ENCODE measurements at places on chromosomes 7 and 10.

DNA sequence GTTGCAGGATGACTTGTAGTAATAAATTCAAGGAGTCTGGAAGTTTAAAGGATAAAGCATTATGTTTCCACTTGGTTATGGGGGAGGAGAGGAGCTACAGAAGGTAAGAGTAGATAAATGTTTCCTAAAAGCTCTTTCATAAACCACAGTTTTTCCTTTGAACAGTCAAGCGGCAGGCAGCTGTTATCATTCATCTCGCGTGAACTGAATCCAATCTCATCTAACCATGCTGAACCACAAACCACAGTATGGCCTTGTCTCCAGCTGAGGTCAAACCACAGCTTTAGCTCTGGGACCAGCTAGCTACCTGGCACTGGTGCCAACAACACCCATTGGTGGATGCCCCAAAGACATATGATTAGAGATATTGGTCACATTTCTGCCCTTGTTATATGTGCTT lies 63.3 kb downstream of the NOC3L start:
- DNase-seq = no peak

GRCh38 chr7:105894131-105894530 lies 17.7 kb upstream of the ATXN7L1 start:
- no peak for DNase-seq

- no peak for DNase-seq
Observed at GRCh38 chr10:121611393-121612159, 13.3 kb upstream of the FGFR2 start.

DNA sequence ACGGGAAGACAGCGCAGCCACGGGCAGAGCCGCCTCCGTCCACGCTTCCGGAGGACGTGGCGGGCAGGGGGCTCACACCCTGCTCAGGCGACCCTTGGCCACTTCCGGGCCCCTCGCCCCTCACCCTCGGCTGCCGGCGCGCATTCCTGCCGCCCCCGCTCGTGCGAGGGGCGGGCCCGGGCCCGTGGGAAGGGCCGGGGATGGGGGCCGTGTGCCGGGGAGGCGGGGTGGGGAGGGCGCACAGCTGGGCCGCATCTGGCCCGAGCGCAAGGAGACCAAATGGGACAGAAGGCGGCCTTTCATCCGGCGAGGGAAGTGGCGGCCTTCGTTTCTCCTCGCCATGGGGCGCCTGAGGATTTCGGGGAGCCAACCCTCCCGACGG lies 846 bp upstream of the LFNG start:
- no peak for DNase-seq

GRCh38 chr10:28853195-28853594 lies 175.9 kb downstream of the BAMBI start:
- DNase-seq = no peak

- no peak for DNase-seq
Observed at GRCh38 chr7:93262535-93262934, 30.4 kb downstream of the VPS50 start.

DNA sequence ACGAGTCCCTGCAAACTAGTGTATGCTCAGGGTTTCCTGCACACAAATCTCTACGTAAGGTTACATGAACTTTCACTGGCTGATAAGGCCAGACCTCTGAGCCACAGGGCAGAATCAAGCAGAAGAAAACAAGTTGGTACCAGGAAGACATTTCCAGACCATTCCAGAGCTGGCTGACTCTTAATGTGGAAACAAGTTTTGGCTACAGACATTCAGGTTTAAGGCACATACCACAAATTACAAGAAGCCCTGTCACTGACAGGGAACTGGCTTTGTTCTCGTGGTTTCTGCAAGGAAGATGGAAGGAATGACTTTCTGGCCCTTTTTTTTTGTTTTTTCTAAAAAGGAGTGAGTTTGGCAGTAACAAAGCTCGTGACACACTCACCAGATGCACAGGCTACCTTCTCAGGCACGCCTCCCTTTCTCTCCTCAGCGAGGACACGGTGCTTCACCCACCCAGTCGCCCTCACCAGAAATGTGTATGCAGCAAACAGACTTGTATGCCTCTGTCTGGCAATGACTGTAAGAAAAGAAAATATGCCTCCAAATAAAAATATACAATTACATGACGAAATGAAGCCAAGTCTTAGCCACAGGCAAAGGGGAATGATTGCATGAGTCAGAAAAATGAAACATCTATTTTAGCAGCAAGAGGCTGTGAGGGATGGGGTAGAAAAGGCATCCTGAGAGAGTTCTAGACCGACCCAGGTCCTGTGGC lies 22.6 kb downstream of the PLAC9 start:
- DNase-seq = no peak

GRCh38 chr7:85602196-85602595 lies 415.3 kb upstream of the SEMA3D start:
- no peak for DNase-seq

- no peak for DNase-seq
Observed at GRCh38 chr7:39468808-39469374, 97.3 kb upstream of the YAE1 start.

DNA sequence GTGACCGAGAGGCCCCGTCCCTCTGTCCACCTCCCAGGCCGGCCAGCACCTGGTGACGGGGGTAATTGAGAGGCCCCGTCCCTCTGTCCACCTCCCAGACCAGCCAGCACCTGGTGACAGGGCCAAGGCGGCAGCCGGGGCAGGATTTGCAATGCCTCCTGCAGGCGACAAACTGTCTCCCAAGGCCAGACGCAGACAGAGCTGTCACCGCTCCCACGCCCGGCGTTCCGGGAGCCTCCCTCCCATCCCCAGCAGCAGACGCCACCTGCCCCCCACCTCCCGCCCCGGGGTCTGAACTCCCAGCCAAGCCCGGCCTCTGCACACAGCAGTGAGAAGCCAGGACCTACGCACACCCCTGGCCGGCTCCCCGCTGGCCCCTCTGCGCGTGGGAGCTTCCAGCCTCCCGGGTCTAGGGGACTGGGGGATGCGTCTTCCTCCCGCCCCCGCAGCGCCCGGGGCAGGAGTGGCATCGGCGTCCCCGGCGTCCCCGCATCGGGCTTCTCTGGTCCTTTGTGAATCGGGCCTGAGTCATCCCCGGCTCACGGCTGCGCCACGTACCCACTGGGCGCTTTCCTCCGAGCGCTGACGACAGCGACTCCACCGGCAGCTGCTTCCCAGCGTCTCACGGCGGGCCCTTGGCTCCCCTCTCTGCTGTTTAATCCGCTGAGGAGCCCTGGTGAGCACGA lies 95.1 kb upstream of the DIP2C start:
- no peak for DNase-seq

DNA sequence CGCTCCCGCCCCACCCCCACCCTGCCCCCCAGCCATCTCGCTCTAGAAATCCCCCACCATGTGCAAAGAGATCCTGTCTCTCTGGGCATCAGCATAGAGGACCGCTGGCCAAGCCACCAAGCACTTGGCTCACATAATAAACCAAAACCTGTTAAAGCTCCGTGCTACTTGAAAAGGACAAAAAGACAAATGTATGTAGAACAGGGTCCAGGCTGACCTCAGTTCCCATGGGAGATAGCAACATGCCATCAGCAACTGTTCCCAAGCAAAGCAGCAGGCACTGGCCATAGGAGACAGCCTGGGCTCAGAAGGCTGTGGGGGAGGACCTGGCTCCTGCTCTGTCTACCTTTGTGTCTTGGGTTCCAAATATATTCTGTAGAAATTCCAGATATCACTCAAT lies 38.4 kb upstream of the GDF10 start:
- DNase-seq = no peak

- DNase-seq = no peak
Observed at GRCh38 chr7:74665296-74665938, 7.9 kb downstream of the GTF2I start.

DNA sequence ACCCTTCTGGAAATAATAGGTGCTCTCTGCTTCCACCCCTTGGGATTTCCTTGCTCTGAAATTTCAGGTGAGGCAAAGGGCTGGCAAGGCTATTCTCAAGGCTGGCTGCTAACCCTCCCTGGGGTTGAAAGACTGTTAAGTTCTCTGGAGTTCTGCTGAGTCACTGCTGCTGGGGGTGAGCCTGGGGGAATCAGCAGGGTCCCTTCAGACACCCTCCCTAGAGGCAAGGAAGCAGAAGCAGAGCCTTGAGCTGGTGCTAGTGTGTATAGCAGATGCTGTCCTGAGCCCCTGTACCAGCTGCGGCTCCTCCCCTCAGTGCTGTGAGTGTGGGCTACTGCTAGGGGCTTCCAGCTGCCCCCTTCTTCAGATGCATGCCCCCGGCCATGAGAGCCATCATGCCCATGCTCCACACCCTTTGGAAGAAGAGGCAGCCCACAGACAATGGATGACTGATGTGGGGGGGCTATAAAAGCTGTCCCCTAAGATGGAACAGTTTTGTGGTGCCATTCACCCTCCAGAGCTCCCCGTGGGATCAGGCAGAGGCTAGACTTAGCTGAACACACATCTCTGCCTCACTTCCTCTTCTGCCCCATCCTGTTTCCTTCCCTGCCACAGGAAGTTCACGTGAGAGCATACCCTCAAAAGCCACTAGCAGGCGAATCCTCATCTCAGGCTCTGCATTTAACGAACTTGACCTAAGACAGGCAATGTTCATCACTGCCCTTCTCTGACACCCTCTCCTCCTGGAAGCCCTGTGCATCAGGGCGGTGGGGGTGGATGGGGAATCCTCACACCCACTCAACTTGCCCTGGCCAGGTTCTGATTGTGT lies 91.8 kb downstream of the SH3PXD2A start:
- no peak for DNase-seq

- no peak for DNase-seq
Observed at GRCh38 chr7:54249686-54250085, 292.5 kb upstream of the VSTM2A start.

DNA sequence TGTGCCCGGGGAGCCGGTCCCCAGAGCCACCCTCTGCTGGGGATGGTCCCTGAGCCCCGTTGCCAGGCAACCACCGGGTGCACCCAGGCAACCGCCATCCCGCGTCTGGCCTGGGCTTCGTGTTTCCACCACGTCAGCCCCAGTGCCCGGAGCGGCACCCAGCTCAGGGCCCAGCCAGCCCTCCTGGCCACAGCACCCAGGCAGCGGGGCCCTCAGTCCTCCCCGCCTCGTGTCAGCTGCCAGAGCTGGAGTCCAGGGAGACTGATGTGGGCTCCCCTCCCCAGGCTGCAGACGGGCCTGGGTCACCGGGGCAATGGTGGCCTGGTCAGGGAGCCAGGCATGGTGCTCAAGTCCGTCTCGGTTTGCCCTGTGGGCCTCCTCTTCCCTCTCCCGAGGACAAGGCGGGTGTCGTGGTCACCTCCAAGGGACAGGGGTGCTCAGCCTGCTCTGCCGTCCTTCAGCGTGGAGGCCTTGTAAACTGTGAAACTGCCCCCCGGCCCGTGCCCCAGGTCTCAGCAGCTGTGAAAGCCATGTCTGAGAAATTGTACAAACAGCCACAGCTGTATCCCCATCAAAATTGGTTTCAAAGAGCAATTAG lies 72.5 kb downstream of the MICALL2 start:
- DNase-seq = no peak

- no peak for DNase-seq
Observed at GRCh38 chr7:41030673-41031072, 672.2 kb downstream of the INHBA start.

Measured in stimulated activated CD8-positive, alpha-beta memory T cell treated with anti-CD3 and anti-CD28 coated beads, Interleukin-7, amount 100 ng/mL, for 1 hour (primary cell).